ENCODE measurements at places on chromosomes 4 and X.

GRCh38 chr4:175087145-175087544 lies 169.0 kb downstream of the ADAM29 start:
- DNase-seq = no peak

- no peak for DNase-seq
Observed at GRCh38 chr4:121183989-121184388, 19.9 kb upstream of the TNIP3 start.

DNA sequence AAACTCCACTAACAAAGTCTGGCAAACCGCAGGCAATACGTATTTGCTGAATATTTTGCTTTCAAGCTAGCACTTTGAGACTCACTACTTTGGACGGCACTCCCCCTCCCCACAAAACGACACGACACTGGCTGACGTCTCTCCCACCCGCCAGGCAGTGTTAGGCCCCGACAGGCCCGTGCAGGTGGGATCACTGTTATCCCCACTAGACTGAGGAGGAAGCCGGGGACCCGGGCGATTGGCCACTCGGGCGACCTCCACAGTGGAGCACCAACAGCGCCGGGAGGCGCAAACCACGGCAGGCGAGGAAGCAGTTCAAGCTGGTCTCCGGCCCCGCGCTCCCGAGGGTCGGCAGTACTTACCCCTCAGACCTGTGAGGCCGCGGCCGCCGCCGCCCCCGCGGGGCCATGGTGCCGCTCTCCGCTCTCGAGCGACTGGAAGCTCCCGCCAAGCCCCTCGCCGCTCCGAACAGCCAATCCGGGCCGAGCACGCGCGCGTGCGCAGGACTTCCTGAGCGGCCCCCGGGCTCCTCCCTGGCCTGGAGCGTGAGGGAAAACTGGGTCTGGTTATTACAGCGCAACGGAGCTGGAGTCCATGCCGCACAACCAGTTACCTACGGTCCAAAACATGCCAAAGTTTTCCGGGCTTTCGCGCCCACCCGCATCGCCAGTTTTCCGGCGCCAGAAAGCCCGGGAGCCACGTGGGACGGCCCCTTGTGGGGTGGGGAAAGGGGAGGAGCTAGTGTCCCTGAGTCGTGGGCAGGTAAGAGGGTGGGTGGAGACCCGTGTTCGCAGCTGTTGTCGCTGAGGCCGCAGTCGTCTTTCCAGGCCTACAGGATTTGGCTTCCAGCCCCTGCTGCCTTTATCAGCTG lies at the start of gene CENPU:
TSS of gene CENPU (minus strand) at position 443 of the 871 bp plus-strand sequence. CDS start at position 409, 34 bp downstream.
- DNase-seq = peak; percentile 85

DNA sequence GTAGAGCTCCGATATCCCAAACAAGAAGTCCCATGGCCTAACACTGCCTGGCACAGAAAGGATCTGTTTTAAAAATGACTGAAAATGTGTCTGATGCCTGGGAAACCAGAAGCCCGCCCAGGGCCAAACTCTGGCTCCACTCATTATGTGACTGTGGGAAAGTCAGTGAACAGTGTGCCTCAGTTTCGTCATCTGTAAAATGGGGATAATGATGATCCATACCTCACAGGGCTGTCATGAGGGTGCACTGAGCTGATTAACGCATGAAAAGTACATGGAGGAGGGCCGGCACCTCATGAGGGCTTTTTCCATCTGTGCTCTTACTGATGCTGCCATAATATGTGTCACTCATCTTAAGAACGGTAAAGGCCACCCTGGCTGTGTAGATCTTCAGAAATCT lies 5.1 kb downstream of the SLC2A9 start:
- no peak for DNase-seq

GRCh38 chr4:152673489-152673888 lies 6.3 kb downstream of the TMEM154 start:
- no peak for DNase-seq

GRCh38 chrX:46649421-46650260 lies 76.1 kb downstream of the CHST7 start:
- DNase-seq = no peak

DNA sequence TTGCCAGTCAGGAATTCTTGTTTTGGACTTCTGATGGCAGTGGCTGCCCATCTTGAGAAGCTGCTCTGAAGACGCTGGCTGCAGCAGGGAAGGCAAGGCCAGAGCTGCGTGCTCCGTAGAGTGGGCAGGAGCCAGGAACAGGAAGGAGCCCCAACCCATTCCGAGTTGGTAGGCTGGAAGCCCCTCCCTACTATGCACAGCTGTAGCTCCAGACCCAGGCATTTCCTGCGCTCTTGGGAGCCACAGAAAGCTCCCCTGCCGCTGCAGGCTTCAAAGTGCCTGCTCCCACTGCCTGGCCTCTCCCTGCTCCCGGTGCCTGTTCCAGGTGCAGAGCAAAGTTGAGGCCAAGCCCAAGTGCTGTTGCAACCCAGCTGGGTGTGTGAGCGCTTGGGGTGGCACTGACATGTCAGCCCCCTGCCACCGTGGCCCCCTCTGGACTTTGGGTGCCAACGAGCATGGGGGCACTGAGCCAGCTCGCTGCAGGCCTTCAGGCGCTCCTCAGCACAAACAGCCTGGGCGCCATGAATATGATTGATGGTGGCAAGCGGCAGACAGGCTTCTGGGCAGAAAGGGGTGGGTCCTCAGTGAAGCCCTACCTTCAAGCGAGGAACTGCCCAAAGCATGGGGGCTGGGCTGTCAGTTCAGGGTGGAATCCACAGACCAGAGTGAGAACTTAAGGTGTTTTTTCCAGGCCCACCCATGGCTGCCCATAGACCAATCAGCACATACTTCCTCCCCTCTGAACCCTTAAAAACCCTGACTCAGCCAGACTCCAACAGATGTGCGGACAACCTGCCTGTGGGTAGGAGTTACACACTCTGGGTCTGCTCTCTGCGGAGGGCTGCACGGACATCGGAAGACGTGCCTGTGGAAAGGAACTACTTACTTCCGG lies 677.2 kb upstream of the INTU start:
- DNase-seq = no peak

DNA sequence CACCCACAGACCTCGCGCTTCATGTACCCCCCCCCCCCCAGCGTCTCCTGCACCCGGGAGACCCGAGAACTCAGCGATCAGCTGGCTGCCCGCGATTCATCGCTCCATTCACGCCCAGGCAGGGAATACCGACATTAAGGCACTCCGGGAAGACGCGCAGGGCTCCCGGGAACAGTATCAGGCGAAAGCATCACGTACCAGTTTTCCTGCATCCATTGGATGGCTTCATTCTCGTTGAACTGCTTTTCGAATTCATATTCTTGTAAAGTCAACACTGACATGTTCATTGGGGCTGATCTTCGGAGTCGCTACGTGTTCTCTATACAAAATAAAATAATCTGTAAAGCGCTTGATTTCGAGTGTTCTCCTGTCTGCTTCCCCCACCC lies 373 bp downstream of the ELOVL6 start:
- DNase-seq = no peak

GRCh38 chr4:175540732-175541131 lies 271.3 kb downstream of the GPM6A start:
- DNase-seq = no peak

GRCh38 chr4:80125252-80126177 lies 52.5 kb upstream of the ANTXR2 start:
- DNase-seq = no peak

DNA sequence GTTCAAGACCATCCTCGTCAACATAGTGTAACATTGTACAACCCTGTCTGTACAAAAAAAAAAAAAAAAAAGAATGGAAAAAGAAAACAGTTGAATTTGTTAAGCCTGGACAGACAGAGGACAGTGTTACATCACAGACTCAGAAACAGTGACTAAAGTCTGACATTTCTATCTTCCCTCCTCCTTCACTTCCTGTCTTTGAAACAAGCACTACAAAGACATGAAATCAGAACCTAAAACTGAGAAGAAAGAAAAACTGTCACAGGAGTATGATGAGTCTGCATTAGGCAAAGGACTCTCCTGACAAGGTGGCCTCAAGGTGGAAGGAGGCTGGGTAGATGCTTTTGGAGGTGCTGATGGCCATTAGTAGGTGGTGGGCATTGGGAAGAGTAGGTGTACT lies 126.7 kb downstream of the RBM47 start:
- DNase-seq = no peak

DNA sequence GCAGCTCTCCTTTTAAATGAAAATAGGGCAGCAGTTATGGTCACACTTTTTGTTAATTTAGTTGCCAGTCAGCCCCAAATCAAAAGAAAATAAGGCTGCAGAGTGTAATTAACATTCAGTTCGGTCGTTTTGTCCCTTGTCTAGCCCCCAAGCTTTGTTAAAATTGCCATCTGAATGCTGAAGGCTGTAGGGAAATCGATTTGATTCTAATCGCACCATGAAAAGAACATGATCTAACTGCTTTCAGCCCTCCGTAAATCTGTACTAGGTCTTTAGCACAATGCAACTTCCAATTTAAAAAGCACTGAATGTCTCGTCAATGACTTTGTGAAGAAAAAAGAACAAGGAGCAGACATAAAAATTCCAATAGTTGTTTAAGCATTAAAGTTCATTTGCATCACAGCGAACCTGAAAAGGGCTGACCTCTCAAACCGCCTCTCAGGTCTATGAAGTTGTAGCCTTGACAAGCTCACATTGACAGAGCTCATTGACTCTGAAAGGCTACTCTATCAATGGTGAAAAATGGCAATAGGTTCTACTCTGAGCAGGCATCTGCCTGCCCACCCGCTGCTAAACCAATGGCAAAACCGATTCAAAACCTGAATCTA lies 48.9 kb downstream of the CHIC2 start:
- DNase-seq = no peak

DNA sequence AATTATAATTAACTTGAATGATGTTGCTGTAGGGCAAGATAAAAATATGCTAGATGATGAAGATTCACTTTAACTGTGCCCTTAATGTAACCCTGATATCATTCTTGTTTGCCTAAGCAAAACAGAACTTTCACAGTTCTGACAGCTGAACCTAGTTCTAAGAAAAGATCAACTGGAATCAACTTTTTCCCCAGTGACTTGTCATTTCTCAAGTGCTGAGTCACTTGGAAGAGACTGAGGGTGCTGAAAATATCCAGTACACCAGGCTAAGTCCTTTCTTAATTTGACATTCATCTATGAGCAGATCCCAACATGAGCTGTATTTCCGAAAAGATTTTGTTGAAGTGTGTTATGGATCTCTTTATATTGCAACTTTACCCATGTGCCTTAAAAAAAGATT lies 140.4 kb downstream of the MID1IP1 start:
- no peak for DNase-seq

DNA sequence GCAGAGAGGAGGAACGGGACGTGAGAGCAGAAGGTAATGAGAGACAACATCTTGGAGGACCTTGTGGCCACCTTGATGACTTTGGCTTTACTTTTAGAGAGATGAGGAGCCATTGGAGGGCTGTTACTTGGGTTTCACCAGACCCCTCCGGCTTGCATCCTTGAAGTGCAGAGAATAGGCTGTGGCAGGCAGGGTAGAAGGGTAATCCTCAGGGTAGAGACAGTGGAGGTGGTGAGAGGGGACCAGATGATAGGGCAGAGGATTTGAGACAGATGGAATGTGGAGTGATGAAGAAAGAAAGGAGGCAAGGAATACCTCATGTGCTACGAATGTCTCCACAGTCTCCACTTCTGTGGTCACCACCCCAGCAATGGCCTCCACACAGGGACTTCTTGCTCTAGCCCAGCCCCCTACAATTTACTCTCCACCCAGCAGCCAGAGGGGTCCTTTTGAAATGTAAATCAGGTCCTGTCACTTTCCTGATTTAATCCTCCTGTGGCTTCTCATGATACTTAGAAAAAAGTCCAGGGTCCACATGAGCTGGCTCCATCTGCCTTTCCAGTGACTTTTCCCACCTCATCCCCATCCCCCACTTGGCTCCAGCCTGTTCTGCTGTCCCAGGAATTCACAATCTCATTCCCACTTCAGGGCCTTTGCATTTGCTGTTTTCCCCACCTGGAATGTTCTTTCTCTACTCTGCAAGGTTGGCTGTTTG lies 115.0 kb downstream of the PJA1 start:
- DNase-seq = no peak

DNA sequence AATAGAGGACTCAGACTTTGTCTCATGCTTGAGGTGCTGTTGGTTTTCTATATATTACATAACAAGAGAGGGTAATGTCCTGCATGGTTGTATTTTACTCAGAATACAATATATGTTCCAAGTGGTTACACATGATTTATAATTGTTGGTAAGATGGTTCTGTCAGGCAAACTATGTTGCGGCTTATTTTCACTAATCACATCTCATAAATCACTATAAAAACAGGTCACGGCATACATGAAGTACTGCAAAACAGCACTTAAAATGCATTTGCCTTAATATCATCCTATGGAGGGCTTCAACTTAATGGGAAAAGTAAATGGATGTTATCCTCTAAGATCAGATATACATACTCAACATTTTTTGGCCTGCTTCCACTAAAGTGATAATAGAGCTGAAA lies 246.0 kb upstream of the ARSJ start:
- DNase-seq = no peak

DNA sequence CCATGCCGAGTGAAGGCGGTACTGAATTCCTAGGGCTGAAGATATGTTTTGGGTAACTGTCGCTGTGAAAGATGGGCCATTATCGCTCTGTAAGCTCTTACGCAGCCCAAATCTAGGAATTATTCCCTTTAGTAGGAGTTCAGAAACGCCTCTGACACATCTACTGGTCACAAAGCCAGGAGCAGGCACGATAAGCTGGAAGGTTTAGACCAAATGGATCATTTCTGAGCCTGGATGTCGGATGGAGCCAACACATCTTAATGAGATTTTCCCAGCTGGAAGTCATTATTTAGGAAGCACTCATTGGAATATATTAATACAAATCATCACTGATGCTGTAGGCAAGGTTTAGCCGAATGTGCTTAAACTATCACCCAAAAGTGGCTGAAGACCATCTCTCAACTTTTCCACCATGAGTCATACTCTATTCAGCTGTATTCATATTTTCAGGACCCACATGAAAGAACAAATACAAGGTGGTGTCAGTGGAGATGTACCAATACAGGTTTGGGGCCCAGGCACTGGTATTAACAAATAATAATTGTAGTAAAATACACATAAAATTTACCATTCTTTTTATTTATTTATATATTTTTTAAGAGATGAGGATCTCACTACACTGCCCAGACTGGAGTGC lies 34.2 kb upstream of the ATRX start:
- DNase-seq = no peak

Data from thoracic aorta (tissue), 2 donors.